Lower leg skin (tissue), 4 donors: ENCODE measurements at places on chromosomes 6 and 20. TPM values are rescaled to one million over a fixed set of nuclear protein-coding genes. Genes with fewer than 3 reads are reported as not detected.

RAB32 gene
- 17.7 TPM for total RNA-seq

ADGRG6 gene
- total RNA-seq, result 41.8 TPM

RHAG gene
- total RNA-seq, result not detected

BMP7 gene
- total RNA-seq, result 46.8 TPM

KIF6 gene
- total RNA-seq, result 0.13 TPM

OXT gene
- total RNA-seq, result not detected

OR2J3 gene
- total RNA-seq, result not detected

CLPSL1 gene
- not detected for total RNA-seq

DNAJC5 gene
- total RNA-seq, result 59.7 TPM

CFAP206 gene
- not detected for total RNA-seq

PRSS16 gene
- total RNA-seq, result 11.2 TPM

PNPLA1 gene
- total RNA-seq, result 28.8 TPM

ANKRD6 gene
- 3.2 TPM for total RNA-seq

PPIL6 gene
- 2.8 TPM for total RNA-seq

SPATA25 gene
- total RNA-seq, result 0.95 TPM

KCNQ2 gene
- total RNA-seq, result not detected

MRPS18B gene
- total RNA-seq, result 57.2 TPM

FGD2 gene
- total RNA-seq, result 9.2 TPM

KCNK15 gene
- total RNA-seq, result 1.5 TPM

FNDC11 gene
- not detected for total RNA-seq

GLP1R gene
- total RNA-seq, result 0.10 TPM

ANKRD66 gene
- not detected for total RNA-seq

SCRT2 gene
- total RNA-seq, result not detected

ADGB gene
- 0.06 TPM for total RNA-seq

SCGN gene
- not detected for total RNA-seq

TMC2 gene
- not detected for total RNA-seq

THBD gene
- total RNA-seq, result 195 TPM

OPRL1 gene
- total RNA-seq, result 0.22 TPM

NOL7 gene
- total RNA-seq, result 77.2 TPM

PKIB gene
- 13.3 TPM for total RNA-seq
